Mucosa of gallbladder (tissue), 1 donor: ENCODE measurements at places on chromosomes 2 and 18. TPM values are rescaled to one million over a fixed set of nuclear protein-coding genes. Genes with fewer than 3 reads are reported as not detected.

- DNase-seq: no peak
Observed at GRCh38 chr2:127437056-127437455, 18.8 kb downstream of the PROC start.

- DNase-seq: no peak
Observed at GRCh38 chr2:216485745-216486144, 12.9 kb upstream of the RPL37A start.

DNA sequence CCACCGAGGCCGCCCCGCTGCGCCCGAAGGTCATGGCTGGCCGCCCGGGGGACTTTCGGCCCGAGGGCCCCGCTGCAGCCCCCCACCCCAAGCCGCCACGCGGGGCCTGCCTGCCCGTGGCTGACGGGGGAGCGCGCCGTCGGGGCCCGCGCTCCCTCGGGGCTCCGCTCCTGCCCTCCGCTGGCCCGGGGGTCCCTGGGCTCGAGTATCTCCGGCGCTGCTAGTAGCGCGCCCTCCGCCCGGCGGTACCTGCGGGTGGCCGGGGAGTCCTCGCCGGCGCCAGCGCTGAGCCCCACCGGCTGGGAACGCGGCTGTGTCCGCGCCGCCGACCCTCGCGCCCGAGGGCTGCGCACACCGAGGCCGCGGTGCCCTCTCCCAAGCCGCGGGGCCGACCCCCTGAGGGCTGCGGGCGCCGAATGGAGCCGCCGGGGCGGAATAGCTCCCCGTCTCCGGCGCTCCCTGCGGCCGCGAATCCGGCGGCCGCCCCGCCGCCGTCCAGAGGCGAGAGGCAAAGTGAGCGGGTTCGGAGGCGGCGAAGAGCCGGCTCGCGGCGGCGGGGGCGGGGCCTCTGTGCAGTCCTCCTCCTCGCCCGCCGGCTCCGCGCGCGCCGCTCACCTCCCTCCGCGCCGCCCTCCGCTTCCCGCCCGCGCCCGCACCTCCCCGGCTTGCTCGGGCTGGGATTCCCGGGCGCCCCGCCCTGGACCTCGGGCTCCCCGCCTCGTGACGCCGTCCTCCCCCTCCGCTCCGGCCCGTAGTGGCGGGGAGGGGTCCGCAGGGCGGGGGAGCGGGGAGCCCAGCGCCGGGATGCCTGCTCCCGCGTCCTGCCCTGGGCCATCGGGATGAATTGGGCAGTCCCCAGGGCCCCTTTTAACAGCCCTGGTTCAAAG lies at the start of gene KCNG3:
TSS of gene KCNG3 (minus strand) at position 515 of the 887 bp plus-strand sequence. CDS start at position 34, 481 bp downstream.
- peak; percentile 46 for DNase-seq

GRCh38 chr2:111897630-111897923 lies 830 bp upstream of the MERTK start:
- no peak for DNase-seq

GRCh38 chr2:33212151-33212550 lies 264.3 kb upstream of the RASGRP3 start:
- DNase-seq: no peak

- DNase-seq: no peak
Observed at GRCh38 chr2:60512641-60513040, 40.8 kb downstream of the BCL11A start.

TXNL4A gene
- total RNA-seq: 76.7 TPM

CYS1 gene
- 27.8 TPM for total RNA-seq

SEPTIN10 gene
- total RNA-seq: 63.1 TPM

ATIC gene
- total RNA-seq: 62.8 TPM

PLCD4 gene
- 0.49 TPM for total RNA-seq

FIGN gene
- total RNA-seq: 5.9 TPM

CD207 gene
- 0.52 TPM for total RNA-seq
